Activated T-cell treated with anti-CD3 and anti-CD28 coated beads, Interleukin-2, amount 50 U/mL, for 24 hours (primary cell): ENCODE measurements at places on chromosomes 12 and 14.

GRCh38 chr14:28764257-28765160, 2.1 kb upstream of the FOXG1 start:
- no peak for DNase-seq

- DNase-seq, result no peak
Measured at GRCh38 chr12:32084017-32084688, 22.5 kb upstream of the BICD1 start.

DNA sequence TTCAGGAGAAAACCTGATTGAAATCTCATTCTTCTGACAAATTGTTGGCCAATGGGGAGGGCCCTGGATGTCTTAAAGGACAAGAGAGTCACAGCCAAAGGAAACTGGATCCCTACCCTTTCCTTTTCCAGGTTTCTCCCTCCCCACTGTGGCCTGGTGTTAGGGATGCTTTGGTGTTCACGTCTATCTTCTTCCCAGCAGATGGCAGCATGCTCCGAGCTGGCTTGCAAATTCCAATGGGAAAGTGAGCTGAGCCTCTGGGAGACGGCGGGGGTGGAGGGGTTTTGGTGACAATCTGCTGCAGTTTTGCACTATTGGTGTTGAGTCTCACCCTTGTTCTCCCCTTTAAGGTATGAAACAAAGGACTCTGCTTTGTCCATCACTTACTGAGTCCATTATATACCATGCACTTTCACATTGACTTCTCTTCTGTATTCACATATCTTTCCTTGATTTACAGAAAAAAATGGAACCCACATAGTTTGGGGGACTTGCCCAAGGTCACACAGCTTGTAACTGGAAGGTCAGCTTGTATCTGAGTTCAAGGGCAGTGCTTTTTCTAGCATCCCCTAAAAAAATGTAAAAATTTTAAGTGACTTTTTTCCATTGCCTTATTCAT, 39.3 kb downstream of the CCDC177 start:
- no peak for DNase-seq

GRCh38 chr12:40229690-40230651, 5.2 kb downstream of the LRRK2 start:
- no peak for DNase-seq

GRCh38 chr14:96231056-96231455, 25.0 kb upstream of the BDKRB1 start:
- DNase-seq, result no peak

DNA sequence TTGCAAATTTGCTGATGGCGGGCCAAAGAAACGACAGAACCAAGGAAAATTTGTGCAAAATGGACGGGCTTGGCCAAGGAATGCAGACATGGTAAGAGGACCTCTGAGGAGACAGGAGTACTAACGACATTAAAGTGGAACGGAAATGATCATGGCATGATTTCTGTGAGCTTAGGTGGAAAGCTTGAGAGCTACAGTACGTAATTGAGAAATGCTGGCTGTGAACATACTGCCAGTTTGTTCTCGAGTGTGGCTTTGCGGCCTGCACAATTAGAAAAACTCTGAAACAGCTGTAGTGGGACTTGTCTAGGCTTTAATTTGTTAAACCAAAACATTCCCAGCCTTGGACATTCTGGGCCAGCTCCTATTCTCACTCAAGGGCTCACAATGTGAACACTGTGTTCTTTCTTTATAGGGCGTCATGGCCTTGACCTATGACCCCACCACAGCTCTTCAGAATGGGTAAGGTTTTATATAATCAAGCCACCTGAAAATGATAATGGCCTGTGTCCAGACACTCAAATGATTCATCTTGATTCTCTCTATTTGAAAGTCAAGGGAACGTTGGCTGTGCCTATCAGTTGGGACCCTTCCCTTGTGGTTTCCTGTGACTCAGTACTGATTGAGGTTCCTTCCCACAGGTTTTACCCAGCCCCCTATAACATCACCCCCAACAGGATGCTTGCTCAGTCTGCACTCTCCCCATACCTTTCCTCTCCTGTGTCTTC, 48.5 kb downstream of the BAZ2A start:
- no peak for DNase-seq

DNA sequence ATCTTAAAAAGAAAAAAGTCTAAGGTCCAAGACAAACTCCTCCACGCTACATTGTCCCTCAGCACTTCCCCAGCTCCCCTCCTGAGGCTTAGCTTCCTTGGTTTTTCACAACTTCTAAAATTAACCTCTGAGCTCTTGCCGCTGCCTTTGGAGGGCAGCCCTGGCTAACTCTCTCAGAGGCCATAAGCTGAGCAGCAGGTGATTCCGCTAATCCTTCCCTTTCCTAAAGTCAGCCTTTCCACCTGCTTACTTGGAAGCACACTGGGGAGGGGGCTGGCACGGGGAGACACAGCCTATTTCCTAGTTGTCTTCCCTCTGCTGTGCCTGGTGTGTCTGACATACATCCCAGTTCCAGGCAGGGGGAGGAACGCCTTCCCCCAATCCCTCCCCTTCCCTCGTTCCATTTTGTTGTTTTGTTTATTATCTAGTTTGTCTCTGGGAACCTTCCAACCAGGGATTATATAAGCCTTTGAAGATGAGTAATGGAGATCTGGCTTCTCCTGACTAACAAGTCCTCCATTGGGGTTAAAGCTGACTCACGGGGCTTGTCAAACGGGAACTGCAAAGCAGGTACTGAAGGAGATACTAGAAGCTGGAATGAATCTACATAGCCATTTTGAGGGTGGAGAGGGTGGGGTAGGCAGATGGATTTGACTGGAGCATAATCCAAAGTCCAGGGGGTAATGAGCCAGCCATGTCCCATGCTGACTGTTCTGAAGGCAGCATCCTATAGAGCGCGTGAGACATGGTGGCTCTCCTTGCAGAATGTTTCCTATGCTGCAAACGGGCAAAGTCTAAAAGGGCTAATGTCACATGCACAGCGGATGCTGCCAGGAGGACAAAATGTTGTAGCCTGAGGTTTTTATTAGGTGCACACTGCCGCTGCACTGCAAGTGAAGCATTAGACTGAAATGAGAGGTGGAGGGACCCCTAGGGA, 230.8 kb downstream of the FOXN3 start:
- DNase-seq, result no peak

DNA sequence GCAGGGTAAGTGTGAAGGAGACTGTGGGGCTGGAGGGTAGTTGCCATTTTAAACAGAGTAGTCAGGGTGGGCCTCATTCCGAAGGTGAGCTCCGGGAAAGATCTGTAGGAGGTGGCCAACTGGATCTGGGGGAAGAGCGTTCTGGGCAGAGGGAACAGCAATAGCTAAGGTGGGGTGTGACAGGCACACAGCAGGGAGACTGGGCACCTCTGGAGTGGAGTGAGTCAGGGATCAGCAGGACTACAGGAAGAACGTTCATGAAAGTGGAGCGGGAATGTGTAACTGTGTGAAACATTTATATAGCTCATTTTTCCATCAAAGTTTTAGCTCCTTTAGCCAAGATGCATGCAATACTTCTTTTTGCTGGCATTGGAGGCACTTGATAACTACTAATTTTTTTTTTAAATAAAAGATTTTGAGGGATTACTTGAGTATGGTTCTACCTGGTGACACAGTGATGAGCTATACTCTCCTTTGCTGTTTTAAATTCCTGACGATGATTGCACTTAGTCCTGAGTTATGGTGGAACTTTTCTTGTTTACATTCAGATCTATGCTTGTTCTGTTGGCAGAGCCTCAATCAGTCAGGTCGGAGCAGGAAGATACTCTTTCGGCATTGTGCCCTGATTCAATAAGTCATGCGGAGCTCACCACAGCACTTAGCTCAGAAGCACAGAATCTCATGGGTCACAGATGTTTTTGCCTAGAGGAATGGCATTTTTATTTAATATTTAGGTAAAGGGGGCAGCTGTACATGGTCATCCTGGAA, 106.4 kb downstream of the WIF1 start:
- DNase-seq, result no peak

GRCh38 chr12:40730281-40730680, 38.0 kb downstream of the CNTN1 start:
- no peak for DNase-seq

GRCh38 chr12:6787309-6787708, 2.0 kb upstream of the CD4 start:
- DNase-seq, result no peak

DNA sequence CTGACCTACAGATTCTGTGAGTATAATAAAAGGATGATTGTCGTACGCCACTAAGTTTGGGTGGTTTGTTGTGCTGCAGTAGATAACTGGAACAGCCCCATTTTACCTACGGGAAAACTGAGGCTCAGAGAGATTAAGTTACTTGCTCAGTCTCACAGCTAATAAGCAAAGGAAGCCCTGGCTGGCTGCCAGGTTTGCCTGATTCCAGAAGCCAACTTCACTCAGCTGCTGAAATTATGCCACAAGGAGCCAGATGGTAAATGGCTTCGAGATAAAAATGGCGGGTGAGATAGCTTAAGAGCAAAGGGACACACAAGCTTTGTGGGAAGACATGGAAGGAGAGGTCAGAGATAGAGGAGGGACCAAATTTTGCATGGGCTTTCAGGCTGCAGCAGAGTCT, 191.5 kb upstream of the NOS1 start:
- DNase-seq, result no peak

DNA sequence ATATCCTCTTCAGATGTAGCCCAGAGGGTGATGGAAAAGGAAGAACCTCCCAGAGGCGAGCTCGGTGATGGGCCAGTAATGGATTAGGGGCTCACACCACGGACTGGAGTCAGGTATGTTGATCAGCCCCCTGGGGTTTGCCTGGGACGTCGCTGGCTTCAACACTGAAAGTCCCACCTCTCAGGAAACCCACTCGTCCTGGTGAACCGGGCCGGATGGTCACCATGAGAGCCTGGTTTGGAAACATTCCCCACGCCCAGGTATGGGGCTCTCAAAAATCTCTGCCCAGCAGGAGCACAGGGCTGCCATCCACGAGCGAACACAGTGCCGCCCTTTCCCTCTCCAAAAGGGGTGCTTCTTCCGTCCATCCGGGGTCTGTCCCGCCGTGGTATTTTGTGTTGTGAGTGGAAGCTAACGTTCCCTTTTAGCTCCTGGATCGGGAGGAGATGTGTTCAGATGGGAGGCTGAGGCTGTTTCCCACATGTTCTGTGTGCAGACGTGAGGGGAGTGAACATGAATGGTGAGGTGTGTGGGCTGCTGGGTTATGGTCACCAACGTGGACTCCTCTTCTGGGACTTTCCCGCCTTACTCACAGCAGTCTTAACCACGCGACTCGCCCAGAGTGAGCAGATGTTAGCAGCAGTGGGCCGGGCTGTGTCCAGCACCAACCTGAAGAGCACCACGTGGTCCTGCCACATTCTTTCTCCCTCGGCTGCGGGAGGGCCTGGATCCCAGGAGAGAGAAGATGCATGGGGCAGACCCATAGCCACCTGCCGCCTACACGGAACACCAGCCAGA, 139.2 kb downstream of the KIF26A start:
- DNase-seq, result peak; percentile 9

DNA sequence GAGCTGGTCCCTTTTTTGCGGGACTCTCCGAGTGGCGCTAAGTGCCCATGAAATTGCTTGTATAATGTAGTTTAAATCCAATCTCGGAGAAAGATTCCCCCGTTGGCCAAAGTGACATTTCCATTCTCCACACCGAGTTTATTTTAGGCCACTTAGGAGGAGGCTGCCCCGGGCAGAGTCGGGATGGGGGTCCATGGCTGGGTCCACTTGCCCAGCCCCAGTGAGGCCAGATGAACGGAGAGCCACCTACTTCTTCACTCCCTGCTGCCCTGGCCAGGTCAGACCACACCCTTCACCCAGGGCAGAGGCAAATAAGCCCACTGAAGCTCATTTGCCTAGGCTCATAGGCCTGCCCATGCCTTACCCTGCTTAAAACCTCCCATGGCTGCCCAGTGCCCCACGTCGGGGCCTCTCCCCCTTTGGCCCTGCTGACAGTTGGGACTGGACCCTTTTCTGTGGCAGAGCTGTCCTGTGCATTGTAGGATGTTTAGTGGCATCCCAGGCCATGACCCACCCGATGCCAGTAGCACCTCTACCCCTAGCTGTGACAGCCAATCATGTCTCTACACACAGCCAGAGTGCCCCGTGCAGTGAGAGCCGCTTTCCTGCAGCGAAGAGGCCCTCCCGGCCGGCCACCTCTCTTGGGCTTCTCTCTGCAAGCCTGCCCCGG, 51.3 kb downstream of the FAM222A start:
- peak; percentile 11 for DNase-seq

- no peak for DNase-seq
Measured at GRCh38 chr12:102876883-102877282, 40.2 kb downstream of the PAH start.

DNA sequence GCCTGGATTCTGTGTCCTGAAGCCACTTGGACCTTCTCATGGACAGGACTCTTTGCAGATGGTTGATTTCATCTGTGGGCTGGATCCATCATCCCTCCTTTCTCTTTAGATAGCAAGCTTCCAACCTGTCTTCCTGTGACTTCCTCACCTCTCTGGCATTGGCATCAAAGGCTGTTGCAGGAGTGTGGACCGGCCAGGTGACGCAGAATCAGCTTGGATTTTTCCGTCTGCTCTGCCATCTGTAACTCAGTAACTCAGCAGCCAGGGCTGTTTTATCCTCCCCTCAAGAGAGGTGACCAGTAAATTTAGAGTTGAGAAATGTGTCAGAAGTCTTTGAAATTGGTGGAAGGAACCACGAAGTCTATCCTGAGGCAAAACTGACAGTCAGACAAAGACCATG, 701.7 kb upstream of the TMEM132C start:
- no peak for DNase-seq

GRCh38 chr12:132270969-132271754, 58.2 kb downstream of the GALNT9 start:
- no peak for DNase-seq

DNA sequence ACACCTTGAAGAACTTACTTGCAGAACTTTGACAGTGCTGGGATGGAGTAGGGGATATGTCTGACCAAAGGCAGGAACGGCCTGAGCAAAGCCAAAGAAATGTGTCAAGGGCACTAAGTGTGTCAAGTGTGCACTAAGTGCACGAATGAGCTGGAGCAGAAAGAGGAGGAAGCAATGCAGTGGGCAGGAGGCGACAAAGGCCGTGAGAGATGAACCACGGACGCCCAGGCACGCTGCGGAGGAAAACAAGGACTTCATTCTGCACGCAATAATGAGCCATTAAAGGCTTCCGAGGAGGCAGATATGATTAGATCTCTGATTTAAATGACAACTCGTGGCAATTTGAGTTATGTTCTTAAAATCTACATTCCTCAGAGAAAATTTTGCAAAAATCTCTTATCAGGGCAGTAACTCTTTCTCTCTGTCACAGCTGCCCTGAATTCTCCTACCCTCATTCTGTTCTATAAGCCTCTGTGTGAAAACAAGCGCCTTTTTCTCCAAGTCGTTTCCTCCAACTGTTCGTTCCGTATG, 25.3 kb downstream of the GRIN2B start:
- no peak for DNase-seq

GRCh38 chr12:43861840-43862150, 25.9 kb downstream of the TMEM117 start:
- DNase-seq, result no peak

DNA sequence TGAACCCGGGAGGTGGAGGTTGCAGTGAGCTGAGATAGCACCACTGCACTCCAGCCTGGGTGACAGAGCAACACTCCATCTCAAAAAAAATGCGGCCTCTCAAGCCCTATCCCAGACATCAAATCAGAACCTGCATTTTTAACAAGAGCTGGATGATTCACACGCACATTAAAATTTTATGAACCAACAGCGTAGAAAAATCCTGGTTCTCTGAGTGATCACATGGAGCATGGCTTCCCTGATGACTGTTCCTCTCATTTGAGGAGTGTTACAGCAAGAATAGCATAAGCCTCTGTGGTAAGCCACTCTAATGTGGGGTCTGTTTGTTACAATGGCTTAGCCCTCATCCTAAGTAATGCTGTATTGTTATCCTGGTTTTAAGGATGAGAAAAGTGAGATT, 163.6 kb downstream of the BRMS1L start:
- DNase-seq, result no peak
